Tibial nerve (tissue), 4 donors: ENCODE measurements at places on chromosomes 5 and 9.

DNA sequence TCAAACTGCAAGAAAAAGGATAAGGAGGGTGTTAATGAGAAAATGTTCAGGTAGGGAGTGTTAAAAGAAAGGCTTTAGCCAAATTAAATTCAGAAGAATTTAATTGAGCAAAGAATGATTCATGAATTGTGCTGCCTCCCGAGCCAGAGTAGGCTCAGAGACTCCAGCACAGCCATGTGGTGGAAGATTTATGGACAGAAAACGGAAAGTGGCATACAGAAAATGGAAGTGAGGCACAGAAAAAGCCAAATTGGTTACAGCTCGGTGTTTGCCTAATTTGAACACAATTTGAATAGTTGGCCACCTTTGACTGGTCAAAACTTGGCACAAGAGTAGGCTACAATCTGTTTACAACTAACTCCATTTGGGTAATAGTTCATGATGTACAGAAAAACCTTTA is 9.6 kb upstream of the SLC30A5 start:
- no peak for DNase-seq

GRCh38 chr9:75429531-75430475 is 341.5 kb downstream of the OSTF1 start:
- no peak for DNase-seq

DNA sequence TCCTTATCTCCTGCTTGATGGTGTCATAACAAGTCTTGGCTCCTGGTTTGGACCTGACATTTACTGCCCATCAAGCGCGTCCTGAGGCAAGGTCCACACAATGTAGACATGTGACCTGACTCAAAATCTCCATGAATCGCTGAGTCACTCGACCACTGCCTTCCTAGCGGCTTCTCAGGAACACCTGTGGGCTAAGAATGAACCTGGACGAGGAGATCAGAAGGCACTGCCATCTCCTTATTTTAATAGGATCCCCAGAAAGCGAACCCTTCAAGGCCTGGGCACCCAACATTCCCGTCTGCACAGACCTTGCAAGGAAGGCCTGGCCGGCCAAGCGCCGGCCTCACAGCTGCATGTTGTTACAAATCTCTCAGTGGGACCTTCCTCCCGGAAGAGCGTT is 60.6 kb upstream of the IRX1 start:
- no peak for DNase-seq

- no peak for DNase-seq
Measured at GRCh38 chr5:120043431-120043830, 414.1 kb downstream of the FAM170A start.

DNA sequence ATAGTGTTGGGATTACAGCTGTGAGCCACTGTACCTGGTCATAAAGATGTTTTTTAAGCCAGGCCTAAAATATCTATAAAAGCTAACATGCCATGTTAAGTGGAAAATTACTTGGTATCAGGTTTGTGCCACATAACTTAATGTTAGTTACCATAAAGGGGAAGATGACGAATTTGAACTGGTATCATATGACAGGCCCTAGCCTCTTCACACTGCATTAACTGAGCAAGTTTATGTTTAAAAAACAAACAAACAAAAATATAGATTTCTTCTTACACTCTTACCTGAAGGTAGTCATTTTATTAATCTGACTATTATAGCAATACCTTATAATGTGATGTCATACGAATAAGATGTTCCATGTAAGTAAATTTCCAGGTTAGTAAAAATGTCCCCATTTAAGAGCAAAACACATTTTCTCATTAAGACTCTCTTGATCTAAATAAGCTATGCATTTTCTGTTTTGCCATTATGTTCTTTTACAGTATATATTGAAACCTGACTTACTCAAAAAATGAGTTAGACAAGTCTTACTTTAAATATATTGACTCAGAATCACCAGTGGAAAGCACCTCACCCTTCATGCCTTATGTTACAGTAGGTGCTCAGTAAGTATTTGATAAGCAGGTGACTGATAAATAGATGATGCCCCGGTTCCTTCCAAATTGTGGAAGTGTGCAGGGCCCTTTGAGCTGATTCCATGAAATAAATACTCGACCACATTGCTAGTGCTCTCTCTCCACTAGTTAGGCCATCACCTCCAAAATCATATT is 125.4 kb downstream of the CDC42SE2 start:
- no peak for DNase-seq
